ENCODE measurements at places on chromosomes 12 and 14. TPM values are rescaled to one million over a fixed set of nuclear protein-coding genes. Genes with fewer than 3 reads are reported as not detected.

DNA sequence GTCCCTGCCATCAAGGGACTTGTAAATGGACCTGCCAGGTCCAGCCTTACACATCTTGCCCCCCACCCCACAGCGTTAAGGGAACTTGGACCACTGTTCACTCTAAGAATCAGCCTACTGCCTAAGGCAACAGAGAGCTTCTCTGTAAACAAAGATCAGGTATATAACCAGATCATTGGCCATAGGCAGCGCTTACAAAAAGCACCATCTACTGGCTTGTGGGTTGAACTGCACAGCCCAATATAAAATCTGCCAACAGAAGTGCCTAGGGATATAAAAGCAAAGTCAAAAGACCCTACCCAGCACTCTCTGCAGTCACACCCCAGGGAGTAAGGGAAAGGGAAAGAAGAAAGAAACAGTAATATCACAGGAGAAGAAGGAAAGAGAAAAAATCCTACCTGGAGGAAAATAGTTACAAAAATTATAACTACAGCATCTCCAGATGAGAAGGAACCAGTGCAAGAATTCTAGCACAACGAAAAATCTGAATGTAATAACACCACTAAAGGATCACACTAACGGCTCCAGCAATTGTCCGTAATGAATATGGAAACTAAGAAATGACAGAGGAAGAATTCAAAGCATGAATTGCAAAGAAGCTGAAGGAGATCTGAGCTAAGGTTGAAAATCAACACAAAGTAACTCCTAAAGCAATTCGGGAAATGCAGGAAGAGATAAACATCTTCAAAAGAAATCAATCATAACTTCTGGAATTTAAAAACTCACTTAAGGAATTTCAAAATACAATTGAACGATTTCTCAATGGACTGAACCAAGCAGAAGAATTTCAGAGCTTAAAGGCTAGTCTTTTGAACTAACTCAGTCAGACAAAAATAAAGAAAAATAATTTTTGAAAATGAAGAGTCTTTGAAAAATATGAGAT, 95.2 kb upstream of the PCED1B start:
- no peak overlapping the region for H3K27ac ChIP-seq
- no peaks in the 10 kb centered on the region for H3K4me1 ChIP-seq
- H3K27me3 ChIP-seq, result no peaks in the 10 kb centered on the region
- H3K36me3 ChIP-seq, result no peaks in the 10 kb centered on the region
- peak; percentile 73 for DNase-seq
- no peak overlapping the region for H3K4me3 ChIP-seq

The STK38L gene
- 3.4 TPM for total RNA-seq

The NKX2-8 gene
- total RNA-seq, result not detected

DNA sequence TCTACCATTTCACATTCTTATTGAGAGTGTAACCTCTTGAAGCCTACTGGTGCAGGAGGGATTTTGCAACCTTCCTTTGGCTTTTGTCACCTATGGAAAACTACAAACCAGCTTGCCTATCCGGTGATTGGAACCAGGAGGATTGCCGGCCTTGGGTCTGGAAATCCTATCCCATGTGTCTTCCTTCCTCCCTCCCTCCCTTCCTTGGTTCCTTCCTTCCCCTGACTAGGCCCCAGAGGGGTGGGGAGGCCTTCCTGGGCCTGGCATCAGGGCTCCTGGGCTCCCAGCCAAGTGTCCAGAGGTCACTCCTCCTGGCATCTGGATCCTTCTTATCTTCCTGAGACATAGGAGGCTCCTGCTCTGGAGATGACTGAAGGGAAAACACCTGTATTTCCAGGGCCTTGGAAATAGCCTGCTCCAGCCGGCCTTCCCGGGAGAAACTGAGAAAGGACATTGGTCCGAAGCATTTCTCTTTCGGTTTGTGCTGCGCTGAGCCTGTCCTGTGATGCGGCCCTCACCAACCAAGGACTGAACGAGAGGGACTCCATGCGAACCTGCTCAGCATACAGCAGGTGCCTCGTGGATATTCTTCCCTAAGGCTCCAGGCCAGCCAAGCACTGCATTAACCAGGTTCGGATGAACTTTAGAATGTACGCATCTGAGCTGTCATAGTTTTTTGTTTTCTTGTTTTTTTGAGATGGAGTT, 43.4 kb downstream of the PSMA6 start:
- no peaks in the 10 kb centered on the region for H3K27me3 ChIP-seq
- no peak for DNase-seq
- no peak overlapping the region for H3K27ac ChIP-seq

- peak; percentile 56 for DNase-seq
- no peaks in the 10 kb centered on the region for H3K36me3 ChIP-seq
- H3K27me3 ChIP-seq, result no peaks in the 10 kb centered on the region
- peaks cover 19% of the 10 kb centered on the region for H3K4me1 ChIP-seq
- H3K4me3 ChIP-seq, result peak overlapping the region; percentile 22
These were observed 11.2 kb downstream of the RHOF start for GRCh38 chr12:121781998-121782979.

Measured in Karpas-422 (cell line).